ENCODE measurements at places on chromosomes 5 and 9.

DNA sequence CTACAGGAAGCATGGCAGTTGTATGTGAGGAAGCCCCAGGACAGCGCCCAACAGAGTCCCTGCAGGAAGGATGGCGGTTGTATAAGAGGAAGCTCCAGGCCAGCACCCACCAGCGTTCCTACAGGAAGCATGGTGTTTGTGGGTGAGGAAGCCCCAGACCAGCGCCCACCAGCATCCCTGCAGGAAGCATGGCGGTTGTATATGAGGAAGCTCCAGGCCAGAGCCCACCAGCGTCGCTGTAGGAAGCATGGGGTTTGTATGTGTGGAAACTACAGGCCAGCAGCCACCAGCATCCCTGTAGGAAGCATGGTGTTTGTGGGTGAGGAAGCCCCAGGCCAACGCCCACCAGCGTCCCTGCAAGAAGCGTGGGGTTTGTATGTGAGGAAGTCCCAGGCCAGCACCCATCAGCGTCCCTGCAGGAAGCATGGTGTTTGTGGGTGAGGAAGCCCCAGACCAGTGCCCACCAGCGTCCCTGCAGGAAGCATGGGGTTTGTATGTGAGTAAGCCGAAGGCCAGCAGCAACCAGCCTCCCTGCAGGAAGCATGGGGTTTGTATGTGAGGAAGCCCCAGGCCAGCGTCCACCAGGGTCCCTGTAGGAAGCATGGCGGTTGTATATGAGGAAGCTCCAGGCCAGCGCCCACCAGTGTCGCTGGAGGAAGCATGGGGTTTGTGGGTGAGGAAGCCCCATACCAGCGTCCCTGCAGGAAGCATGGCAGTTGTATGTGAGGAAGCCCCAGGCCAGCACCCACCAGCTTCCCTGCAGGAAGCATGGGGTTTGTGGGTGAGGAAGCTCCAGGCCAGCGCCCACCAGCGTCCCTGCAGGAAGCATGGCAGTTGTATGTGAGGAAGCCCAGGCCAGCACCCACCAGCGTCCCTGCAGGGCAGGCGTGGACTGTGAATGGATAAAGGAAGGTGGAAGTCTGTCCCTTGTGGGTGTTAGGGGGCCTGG lies 79.0 kb downstream of the DAP start:
- no peak for DNase-seq

DNA sequence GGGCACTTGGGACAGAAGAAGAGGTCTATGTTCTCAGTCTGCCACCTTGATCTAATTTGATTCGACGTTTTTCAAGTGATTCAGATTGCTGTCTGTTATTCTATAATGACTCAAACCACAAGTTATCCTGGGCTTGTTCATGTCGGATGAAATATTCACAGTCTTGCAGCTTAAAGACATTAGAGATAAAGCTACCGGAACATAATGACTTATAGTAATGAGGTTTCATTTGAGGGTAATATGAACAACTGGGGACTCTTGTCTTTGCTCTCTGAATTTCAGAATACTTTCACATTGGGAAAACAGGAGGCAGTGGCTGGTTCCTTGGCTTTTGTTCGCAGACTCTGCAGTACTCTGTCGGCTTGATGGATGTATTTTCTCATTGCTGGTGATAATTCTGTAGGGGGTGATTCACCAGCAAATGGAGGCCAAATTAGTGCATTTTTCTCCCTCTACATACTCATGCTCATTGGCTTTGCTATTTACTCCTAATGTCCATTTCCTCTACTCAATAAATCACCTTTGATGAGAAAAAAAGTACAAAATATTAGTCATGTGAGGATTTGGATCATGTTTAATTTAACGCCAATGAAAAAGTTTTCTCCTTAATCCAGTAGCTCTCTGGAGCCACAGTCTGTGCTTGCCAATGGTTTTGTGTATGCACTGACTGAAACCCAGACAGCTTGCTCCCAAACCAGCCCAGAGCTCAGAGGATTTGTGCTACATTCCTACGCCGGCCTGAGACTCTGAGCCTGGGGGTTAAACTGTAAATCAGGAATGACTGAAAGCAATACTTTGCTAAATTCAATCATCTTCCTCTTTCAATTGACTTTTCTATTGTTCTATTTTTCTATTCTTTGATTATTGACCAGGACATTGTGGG lies 154.7 kb upstream of the ANKH start:
- no peak for DNase-seq

GRCh38 chr9:22257026-22257816 lies 189.4 kb upstream of the DMRTA1 start:
- no peak for DNase-seq

DNA sequence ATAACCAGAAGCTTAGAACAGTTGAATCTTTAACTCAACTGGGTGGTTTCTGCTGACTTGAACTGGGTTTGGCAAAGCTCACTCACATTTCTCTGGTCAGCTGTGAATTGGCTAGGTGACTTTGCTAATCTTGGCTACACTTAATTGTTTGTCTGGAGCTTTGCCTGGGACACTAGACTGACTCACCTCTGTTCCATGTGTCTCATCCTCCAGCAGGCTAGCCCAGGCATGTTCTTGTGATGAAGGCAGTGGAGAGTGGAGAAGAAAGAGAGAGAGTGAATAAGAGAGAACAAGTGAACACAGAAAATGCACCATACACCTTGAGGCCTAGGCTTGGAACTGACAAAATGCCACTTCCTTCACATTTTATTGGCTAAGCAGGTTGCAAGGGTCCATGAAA lies 32.6 kb downstream of the SPATA31D1 start:
- no peak for DNase-seq

GRCh38 chr9:27247756-27248155 lies 49.2 kb downstream of the EQTN start:
- peak; percentile 16 for DNase-seq

DNA sequence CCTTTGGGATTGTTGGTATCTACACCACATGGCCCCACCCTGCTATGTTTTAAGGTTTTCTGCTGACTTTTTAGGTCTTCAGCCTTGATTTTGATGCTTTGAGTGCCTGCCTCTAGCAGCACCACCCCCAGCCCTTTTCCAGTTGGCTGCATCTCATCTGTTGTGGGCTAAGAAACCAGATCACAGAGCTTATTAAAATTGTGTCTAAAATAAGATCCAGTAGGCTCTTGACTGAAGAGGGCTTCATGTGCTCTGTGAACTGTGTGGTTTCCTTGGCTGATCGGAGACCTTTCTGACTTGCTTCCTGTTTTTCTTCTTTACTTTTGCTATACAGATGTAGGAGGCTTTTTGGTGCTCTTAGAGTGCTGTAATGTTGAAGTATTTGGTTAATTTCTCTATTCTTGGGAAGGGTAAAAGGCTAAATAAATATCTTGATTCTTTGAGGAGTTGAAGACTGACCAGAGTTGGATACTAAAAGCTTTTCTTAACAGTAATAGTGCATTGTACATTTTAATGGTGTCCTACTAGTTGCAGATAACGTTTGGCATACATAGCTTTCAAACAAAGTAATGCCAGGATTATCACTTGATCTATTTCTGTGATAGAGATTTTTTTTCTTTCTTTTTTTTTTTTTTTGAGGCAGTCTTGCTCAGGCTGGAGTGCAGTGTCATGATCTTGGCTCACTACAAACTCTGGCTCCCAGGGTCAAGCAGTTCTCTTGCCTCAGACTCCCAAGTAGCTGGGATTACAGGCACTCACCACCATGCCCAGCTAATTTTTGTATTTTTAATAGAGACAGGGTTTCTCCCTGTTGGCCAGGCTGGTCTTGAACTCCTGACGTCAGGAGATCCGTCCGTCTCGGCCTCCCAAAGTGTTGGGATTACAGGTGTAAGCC lies 4.5 kb downstream of the UBE2D2 start:
- DNase-seq = no peak

- DNase-seq = no peak
Measured at GRCh38 chr5:38535248-38535750, 21.1 kb downstream of the LIFR start.

DNA sequence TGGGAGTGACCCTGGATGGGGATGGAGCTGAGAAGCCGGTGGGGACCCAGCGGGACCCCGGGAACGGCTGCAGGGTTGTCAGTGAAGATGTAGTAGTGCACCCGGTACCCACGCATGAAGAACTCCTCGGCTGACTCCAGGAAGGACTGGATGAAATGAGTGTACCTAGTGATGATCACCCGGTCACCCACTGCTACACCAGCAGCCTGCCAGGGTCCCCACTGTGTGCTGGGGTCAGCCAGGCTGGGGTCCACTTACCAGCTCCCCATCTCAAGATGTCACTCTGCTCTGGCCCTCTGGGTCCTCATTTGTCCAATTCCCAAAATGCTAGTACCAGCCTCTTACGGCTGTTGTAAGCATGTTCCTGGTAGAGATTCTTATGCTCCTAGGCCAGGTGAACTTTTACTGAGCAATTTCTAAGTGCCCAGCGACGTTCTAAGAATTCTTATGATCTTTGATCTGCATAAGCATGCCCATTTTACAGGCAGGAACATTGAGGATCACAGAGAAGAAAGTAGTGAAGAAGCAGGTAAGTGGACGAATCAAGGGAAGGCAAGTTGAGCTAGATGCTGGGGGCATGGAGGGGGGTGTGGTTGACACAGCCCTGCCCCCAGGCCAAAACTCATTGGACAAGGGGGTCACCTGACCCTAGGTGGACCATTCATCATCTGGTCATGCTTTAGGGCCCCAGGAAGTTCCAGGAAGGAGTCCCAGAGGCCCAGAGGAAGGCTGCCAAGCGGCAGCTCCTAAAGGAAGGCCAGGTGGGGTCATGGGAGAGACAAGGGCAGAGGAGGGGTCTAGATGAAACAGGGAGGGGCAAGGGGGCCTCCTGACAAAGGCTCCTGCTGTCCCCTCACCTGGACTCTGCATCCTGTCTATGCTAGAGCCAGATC lies 9.4 kb downstream of the GBGT1 start:
- no peak for DNase-seq

DNA sequence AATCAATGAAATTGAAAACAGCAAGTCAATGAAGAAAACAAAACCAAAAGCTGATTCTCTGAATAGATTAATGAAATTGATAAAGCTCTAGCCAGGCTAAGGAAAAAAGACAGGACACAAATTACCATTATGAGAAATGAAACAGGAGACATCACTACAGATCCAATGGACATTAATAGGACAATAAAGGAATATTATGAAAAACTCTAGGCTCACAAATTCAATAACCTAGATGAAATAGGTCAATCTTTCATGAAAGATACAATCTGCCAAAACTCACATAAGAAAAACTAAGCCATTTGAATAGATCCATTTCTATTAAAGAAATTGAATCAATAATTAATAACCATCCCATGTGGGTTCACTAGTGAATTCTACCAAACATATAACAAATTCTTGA lies 37.3 kb downstream of the TTC23L start:
- DNase-seq = no peak

- no peak for DNase-seq
Measured at GRCh38 chr5:29547236-29547865, 1646.1 kb upstream of the CDH6 start.

DNA sequence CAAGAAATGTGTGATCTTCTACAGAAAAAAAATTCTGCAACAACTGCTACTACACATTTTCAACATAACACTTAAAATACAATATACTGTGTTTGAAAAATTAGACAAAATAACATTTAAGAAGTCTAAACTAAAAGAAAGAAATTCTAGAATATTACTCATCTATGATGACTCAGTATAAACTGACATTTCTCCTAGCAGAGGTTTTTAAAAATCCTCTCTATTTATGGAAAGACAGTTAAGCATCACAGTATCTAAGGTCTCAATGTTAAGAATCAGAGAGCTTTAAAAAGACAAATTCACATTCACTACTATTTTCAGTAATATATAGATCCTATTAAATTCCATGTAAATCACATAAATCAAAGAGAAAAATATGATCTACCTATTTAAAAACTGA lies 61.3 kb downstream of the NR2F1-AS1 start:
- DNase-seq = no peak

DNA sequence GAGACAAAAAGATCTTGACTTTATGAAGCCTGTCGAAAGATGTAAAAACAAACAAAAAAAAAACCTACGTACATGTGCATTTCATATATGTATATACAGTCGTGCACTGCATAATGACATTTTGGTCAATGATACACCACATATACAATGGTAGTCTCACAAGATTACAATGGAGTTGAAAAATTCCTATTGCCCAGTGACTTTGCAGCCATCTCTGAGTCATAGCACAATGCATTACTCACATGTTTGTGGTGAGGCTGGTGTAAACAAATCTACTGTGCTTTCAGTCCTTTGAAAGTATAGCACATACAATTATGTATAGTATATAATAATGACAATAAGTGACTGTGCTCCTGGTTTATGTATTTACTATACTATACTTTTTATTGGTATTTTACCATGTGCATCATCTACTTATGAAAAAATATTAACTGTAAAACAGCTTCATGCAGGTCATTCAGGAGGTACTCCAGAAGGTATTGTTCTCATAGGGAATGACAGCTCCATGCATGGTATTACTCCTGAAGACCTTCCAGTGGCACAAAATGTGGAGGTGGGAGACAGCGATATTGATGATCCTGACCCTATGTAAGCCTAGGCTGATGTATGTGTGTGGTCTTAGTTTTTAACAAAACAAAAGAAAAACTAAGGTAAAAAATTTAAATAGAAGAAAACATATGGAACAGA lies 73.7 kb upstream of the FST start:
- no peak for DNase-seq

DNA sequence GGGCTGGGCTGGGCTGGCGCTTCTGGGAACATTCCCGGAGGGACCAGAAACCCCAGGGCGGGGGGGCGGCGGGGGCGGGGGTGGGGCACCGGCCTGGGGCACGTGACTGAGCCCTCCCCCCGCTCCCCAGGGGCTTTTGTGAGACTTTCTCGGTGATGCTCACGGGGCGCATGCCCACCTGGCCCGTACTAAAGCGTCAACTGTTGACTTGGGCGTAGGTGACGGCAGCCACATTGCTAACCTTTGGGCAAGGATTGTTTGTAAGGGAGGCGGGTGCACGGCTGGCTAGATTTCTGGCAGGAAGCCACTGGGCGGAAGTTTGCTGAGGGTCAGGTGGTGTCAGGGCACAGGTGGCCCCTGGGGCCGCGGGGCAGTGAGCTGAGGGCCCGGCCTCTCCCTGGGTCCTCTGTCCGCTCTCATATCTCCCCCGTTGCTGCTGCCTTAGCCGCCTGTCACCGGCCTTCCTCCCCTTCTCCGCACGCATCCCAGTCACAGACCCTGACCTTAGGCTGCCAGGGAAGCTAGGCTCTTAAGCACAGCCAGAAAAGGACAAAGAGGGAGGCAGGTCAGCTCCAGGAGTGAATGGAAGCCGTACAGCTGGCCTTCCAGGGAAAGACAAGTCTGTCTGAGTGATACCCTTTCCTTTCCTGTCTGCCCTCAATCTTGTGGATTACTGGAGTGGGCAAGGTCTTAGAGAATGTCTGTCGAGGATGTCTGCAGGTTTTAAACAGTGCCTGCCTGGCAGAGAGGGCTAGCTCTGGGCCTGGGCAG lies 812 bp downstream of the CACFD1 start:
- DNase-seq = peak; percentile 29

- DNase-seq = no peak
Measured at GRCh38 chr5:112485934-112486355, 66.9 kb upstream of the EPB41L4A start.

DNA sequence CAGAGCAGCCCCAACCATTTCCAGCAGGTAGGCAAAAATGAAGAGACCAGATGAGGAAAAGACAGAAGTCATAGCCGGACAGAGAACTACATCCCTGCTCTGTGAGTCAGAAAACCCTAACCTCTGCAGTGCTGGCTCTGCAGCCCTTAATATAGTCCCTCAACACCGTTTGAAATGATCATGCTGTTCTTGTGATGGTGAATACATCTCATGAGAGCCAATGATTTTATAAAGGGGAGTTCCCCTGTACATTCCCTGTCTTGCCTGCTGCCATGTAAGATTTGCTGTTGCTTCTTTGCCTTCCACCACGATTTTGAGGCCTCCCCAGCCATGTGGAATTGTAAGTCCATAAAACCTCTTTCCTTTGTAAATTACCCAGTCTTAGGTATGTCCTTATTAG lies 216.8 kb upstream of the RFX3 start:
- DNase-seq = no peak

Measured in left renal cortex interstitium (tissue), 4 donors.